ENCODE measurements at places on chromosomes 13 and 19. TPM values are rescaled to one million over a fixed set of nuclear protein-coding genes. Genes with fewer than 3 reads are reported as not detected.

- peak; percentile 95 for DNase-seq
Observed at GRCh38 chr19:4471403-4472173, 509 bp upstream of the HDGFL2 start.

DNA sequence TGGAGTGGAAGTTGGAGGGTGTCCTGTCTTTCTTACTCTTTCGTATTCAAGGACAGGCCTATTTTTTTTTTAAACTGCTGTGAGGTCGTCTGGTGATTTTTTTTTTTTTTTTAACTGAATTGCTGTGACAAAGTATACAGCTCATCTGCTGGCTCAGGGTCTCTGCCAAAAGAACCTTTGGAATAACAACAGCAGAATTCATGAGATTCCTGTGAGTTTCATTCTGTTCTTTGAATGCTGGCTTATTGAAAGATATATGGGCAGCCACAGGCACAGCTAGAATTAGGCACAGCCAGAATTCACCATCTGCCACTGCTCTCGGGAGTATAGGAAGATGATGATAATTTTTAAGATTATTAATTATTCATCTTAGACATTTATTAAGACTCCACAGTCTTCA, 21.4 kb upstream of the FRY start:
- DNase-seq = no peak

The RDH8 gene
- total RNA-seq = not detected

GRCh38 chr19:41698746-41699230, 9.6 kb upstream of the CEACAM5 start:
- DNase-seq = no peak

DNA sequence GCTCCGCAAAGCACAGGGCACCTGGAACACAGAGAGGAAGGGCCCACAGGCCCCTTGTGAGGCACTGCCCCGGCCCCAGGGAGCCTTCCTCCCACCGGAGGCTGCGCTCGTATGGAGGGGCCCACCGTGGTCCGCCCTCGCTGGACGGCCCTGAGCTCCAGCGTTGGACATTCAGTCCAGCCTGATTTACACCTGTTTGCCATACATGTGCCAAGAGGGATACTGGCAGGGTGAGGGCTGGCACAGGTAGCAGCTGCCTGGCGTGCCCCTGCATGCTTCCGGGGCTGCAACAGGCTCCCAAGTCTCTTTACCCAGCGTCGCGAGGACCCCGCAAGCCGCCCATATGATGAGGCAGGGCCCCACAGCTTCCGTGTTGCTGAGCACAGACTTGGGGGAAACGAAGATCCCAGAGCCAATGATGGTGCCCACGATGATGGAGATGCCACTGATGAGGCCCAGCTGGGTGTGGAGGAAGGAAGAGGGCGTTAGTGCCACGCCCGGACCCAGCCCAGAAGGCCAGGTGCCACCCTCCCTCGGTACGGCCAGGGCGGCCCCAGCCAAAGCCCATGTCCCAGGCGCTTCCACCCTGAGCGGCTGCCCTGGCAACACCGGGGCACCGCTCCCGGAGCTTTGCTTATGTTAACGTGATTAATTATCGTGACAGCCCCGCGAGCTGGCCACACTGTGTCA, 5.1 kb downstream of the SLC7A9 start:
- DNase-seq = no peak
